SW480 (cell line): ENCODE measurements at places on chromosomes 1 and 21.

DNA sequence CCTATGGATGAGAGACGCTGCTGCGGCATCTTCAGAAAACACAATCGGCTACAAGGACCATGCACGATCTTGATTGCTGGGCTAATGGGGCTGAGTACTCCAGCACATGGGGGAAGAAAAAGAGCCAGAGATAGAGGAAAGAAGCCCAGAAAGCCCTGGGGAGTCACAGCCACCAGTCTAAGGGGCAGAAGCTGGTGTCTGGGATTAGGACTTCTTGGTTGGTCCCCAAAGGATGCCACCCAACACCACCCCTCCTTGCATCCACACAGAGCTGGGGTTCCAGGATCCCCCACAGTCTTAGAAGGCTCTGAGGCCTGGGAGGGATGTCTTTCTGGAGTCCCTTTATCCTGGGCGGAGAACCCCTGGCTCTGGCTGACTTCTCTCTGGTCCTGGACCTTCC is 98.4 kb upstream of the TARDBP start:
- no peak for DNase-seq

DNA sequence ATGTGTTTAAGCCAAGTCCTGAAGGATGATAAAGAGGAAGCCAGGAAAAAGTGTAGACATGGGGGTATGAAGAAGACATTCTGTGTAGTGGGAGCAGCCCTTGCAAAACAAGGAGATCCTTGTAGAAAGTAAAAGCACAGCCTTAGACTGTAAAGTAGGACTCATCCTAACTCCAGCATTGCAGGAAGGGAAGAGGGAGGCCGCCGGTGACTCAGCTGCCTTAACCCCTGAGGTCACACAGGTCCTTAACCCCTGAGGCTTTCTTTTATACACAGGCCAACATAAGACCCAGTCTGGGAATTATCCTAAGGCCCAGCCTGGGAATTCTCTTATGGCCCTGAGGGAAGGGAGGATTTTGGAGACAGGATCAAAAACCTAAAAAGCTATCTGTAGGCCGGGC is 18.0 kb downstream of the PGM1 start:
- DNase-seq: no peak

DNA sequence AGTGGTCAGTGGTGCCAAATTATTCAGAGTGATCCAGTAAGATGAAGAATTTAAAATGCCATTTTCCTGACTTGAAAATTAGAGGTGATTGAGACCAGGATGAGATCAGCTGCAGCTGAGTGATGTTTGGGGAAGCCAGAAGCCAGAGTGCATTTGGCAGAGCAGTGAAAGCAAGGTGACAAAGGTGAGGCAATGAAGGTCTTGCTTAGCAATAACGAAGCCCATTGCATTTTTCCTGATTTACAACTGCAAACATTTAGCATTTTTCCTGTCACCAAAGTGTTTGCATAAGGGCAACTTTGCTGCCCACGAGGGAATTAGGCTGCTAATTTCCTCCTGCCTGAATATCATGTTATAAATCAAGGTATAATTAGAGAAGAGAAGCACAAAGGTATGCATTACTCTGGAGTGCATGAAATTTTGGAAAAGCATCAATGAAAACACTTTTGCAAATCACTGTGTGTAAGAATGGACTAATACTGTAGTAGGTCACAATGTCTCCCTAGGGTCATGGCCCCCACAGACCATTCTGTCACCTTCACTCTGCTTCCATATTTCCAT is 188.2 kb upstream of the LYPLAL1 start:
- DNase-seq: no peak

DNA sequence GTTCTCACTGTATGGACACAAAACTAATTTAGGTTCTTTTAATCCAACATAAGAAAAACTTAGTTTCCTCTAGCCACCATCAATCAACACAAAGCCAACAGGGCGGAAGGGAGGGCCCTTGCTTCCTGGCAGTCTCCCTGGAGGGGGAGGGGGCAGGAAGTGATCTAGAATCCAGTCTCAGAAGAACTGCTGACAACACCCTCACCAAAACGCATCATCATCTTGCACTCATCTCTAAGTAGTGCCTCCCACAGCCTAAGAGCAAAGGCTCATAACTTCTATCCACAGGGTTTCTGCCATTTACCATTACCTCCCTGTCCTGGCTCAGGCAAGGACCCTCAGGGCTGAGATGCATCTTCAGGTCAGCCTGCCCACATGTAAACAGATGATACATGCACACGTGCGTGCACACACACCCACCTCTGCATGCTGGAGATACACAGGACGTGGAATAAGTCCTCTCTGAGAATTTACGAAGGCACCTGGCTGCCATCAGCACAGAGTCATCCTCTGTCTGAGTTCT is 20.5 kb downstream of the HIVEP3 start:
- no peak for DNase-seq

- DNase-seq: no peak
Observed at GRCh38 chr1:9191231-9191630, 43.3 kb upstream of the H6PD start.

DNA sequence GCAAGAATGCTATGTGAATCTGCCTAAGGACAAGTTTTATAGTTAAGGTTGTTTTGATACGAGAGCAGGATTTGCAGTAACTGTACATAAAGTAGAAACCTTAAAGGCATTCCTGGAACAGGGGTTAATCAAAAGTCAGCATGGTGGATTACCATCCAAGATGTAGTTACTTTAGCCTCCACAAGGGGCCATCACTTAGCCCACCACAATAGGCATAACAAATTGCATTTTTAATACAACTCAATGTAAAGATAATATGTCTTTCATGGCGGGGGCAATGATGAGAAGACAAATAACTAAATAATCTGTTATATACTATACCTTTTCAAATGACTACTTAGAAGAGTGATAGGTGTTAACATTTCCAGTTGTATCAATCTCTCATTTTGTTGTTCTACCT is 611.2 kb upstream of the ADGRL4 start:
- DNase-seq: no peak

DNA sequence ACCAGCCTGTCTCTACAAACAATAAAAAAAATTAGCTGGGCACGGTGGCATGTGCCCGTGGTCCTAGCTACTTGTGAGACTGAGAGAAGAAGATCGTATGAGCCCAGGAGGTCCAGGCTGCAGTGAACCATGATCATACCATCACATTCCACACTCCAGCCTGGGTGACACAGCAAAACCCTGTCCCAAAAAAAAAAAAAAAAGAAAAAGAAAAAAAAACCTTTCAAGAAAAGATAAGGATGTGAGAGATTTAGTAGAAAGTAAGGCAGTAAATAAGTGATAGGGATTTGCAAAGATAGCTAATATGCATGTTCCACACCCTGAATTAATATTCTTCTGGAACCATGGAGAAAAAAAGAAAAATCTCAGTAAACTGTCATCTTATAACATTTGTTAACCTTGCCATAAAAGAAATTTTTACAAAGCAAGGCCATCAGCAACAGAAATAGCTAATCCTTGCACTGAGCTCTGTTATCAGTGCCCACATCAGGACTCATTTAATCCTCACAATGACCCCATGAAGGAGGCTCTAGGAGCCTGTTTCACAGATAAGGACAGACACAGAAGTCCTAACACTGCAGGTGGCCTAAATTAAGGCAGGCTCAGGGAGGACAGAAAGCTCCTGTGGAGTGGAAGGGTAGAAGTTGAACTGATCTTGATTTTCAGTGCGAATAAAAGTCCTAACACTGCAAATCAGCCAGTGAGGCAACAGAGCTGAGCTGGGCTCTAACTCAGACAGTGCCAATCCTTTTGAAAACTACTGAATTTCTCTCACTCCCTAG is 7.6 kb downstream of the GNB1 start:
- no peak for DNase-seq

- no peak for DNase-seq
Observed at GRCh38 chr1:114196992-114197907, 43.6 kb upstream of the SYT6 start.

DNA sequence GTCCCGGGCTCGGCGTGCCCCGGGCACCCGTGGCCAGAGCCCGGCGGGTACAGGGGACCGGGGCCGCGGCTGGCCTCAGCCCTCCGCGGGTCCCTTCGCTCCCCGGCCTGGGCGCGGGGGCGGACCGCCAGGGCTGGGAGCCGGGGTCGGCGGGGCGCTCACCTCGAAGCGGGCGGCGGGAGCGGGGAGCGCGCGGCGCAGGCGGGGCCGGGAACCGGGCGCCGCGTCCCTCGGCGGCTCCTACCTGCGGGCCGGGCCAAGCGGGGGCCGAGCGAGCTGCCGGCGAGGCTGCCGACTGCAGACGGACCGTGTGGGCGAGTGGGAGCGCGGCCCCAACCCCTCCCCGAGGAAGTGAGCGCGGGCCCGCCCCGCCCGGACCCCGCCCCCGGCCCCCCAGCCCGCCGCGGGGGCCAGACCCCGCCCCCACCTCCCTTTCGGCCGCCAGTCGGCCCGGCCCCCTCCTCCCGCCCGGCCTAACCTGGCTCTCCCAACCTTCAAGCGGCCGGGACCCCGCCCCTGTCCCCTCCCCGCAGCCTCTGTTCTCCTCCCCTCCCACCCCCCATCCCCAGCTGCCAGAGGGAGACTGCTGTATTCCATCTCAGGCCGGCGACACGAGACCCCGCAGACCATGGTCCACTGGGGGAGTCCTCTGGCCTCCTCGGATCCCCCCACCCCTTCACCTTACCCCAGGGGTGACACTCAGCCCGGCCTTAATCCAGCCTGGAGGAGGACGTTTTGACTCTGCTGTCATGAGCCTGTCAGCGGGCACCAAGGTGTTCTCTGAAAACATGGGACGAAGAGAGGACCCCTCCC is at the start of gene FHL3:
Gene FHL3, minus strand, starts transcription at position 320 of the 813 bp plus-strand sequence. CDS start 6,102 bp downstream, outside the sequence.
- DNase-seq: peak; percentile 52

DNA sequence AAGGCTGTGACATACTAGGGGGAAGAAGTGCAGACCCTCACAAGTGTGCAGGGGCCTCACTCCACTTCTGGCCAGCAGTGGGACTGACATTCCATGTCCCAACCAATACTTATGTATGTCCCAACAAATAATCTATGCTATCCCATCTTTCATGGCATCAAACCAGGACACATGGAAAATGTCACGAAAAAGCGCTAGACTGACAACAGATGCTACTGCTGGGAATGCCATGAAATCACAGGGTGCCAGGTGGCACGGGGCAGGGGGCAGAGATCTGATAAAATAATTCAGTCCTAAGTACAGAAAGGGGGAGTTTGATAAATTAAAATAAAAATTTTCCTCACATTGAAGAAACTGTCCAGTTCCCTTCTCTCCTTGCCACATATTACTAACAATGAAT is 27.6 kb upstream of the BCAS2 start:
- DNase-seq: no peak

- DNase-seq: no peak
Observed at GRCh38 chr1:39085174-39085573, 59.0 kb downstream of the NDUFS5 start.

GRCh38 chr1:110370827-110371226 is 20.0 kb downstream of the SLC16A4 start:
- peak; percentile 12 for DNase-seq

DNA sequence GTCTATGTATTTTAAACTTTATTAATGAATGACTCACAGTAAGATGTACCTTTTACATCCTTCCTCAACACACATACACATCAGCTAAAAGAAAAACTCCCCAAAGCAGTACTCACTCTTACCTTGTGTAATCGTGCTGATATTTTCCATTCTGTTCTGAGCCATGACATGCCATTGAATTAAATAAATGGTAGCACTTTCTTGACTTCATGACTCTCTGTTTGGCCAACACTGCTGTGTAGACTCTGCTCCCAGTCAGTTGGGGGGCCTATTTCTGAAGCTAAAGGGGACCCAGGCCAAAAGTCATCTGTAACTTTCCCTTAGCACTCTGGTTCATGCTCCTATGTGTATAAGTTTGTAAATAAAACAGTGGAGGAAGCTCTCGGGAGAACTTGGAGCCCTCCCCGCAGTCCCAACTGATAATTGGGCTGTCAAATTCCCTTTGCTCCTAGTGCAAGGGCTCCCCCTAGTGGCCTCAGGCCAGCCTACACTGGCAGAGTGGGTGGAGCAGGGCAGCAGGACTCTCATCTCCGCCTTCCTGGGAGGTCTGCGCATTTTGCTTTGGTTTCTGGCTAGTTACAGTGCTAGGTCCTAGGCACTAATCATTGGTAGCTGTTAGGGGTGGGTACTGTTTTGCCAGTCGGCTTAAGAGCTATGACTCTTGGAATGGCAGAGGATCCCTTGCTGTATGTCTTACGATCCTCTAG is 1.7 kb upstream of the FYB2 start:
- DNase-seq: peak; percentile 65

DNA sequence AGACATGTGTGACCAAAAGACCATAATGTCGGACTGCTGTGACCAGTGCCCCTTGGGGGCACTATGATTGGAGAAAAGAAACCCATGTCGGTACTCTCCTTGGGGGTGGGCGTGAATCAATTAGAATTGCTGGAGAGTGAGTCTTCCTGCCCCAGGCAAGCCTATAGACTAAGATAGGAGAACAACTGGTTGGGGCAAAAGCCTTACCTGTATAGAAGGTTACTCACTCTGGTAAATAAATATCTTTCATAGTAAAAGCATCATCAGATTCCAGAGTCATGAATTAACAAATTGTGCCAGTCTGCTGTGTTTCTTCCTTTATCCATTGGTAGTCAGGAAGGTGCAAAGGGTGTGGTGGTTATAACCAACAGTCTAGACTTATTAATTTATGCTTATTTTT is 2.9 kb upstream of the PTGFRN start:
- DNase-seq: no peak

GRCh38 chr1:1068517-1069055 is 5.5 kb downstream of the RNF223 start:
- peak; percentile 75 for DNase-seq

DNA sequence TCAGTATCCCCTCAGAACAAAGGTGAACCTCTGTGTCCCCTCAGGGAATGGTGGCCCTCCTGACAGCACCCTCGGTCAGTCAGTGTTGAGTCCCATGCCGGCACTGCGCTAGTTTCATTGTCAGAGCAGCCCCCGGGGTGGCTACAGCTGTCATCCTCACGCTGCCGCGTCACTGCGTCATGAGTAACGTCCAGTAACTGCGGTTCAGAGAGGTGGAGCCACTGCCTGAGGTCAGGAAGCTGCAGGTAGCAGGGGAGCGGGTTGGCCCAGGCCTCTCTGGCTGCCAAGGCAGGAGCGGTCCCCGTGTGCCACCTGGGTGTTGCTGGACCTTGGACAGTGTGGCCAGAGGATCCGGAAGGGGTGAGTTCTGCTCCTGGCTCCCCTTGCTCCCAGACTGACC is 20.2 kb upstream of the WNT4 start:
- DNase-seq: peak; percentile 58
